Omental fat pad (tissue), 4 donors: ENCODE measurements at places on chromosomes 3 and 15. TPM values are rescaled to one million over a fixed set of nuclear protein-coding genes. Genes with fewer than 3 reads are reported as not detected.

Gene PLA2G4F
- total RNA-seq = not detected

Gene POPDC2
- total RNA-seq = 7.1 TPM

Gene SLC26A6
- 17.8 TPM for total RNA-seq

Gene HOMER2
- total RNA-seq = 4.0 TPM

Gene TNNC1
- not detected for total RNA-seq

GRCh38 chr3:19547665-19548464 is 386.2 kb downstream of the EFHB start:
- no peak for DNase-seq

DNA sequence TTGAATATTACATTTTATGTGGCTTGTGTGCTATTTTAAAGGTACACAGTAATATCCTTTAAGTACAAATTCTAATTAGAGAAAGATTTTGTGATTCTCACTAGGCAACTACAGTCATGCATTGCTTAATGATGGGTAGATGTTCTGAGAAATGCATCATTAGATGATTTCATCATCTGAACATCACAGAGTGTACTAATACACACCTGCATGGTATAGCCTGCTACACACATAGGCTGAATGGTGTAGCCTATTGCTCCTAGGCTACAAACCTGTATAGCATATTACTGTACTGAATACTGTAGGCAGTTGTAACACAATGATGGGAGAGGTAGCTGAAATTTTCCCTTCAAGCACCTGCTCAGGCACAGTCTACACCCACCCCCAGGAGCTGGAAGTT is 217.4 kb upstream of the EOMES start:
- DNase-seq = no peak

- DNase-seq = no peak
Measured at GRCh38 chr15:69088300-69088965, 72.0 kb upstream of the GLCE start.

DNA sequence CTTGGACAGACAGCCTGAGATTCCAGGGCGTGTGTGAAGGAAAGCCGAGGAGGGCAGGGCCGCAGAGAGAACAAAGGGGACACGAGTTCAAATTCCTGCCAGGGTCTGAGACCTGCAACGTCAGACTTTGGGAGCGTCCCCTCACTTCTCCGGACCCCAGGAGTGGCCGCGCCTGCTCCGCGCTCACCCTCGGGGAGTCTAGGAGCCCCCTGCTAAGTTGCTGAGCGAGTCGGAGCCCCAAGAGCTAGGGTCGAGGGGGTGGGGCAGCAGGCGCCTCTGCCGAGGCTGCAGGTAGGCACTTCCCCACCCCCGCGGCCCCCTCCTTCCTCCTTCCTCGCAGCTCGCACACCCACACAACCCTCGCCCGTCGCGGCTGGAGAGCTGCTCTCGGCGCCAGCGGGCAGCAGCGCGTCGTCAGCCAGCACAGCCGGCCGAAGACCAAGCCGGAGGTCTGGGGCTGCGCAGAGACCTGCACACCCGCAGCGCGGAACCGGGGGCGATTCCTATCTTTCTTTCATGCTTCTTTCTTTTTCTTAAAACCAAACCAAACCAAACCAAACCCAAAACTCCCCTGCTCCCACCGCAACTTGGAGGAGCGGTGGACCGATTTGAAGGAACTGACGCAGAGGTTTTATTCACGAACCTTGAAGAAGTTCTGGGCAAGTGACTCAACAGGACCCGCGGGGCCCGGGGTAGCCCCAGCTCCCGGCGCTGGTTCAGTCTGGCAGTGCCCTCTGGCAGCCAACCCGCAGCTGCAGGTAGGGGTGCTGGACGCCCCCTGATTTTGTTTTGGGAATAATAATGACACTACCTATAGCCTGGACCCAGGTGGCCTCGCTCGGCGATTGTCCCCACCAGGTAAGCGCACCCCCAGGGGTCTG is at the start of gene ANKRD34C:
TSS of gene ANKRD34C (plus strand) at position 352 of the 881 bp plus-strand sequence. CDS start 10,563 bp downstream, outside the sequence.
- no peak for DNase-seq

DNA sequence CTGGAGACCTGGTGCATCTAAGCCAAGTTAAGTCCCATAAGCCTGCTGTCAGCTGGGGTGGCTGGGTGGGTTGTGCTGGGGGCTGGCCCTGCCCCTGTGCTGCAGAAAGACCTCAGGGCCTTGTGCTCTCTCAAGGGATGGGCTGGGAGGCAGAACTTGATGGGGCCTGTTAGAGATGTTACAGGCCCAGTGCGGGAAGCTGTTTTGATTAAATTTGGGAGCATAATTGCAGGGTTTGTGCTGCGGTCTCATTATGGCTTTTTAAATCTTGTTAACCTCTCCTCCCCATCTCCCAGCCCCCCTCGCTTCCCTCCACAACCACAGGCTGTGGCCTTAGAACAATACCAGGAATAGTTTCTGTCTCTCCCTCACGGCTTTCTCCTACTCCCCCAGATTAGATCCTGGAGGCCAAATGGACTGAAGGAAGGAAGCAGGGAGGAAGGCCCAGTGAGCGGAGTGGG is 87.6 kb upstream of the TLE3 start:
- no peak for DNase-seq

GRCh38 chr15:79122991-79123390 is 32.4 kb upstream of the RASGRF1 start:
- DNase-seq = no peak

- DNase-seq = no peak
Measured at GRCh38 chr3:5294356-5294755, 106.8 kb downstream of the EDEM1 start.

DNA sequence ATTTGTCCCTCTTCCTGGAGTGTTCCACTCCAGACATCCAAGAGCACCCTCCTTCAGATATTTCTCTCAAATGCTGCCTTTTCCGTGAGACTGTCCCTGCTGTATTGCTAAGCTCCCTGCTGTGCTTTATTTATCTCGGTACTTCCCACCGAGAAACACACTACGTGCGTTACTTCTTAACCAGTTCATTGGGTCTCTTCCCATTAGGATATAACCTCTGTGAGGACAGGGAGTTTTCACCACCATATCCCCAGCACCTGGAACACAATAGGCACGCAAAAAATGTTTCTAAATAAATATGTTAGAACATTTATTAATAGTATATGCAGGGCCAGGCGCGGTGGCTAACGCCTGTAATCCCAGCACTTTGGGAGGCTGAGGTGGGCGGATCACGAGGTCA is 308.7 kb upstream of the IL12A start:
- no peak for DNase-seq

GRCh38 chr3:4409971-4410573 is 57.0 kb downstream of the SUMF1 start:
- no peak for DNase-seq

DNA sequence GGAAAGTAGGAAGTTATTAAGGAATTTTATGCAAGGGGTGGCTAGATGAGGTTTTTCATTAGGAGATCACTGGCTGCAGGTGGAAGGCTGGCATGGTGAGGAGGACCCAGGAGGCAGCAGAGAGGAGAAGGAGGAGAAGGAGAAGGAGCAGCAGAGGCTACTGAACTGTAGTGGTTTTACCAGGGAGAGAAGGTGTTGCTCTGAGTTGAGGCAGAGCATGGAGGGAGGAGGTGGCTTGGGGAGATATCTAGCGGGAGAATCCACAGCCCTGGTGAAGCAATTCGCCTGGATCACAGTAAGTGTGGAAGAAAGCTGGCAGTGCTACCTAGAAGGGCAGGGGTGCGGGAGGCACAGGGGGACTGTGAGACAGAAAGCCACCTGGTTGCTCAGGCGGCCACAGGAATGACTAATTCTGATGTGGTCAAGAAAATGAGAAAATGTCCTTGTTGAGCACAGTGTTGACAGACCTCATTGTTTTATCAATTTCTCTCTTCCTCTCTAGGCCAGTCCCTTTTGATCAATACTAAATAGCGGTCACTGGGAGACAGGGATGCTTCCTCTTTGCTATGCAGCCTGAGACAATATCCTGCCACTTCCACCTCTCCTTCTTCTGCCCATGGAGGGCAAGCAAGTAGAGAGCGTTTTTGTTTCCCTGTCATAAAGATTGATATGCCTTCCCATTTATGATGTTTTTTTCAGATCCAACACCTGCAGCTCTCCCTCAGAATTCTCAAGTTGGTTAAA is 94.6 kb downstream of the EEFSEC start:
- DNase-seq = no peak

DNA sequence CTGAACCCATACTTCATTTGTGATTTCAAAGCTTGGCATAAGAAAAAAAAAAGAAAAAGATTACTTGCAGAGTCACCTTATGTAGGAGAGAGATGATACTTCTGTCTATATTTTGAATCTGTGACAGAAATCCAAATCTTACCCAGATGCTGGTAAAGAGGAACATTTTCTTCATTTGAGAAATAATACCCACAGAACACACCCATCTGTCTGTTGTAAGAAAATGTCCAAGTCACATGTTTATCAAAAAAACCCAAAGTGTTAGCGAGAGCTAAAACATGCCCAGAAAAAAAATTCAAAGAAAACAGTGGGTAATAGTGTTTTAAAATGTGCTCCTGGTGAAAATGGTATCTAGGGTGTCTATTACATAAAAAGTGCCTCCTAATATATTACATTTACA is 18.0 kb upstream of the RAP2B start:
- DNase-seq = no peak

DNA sequence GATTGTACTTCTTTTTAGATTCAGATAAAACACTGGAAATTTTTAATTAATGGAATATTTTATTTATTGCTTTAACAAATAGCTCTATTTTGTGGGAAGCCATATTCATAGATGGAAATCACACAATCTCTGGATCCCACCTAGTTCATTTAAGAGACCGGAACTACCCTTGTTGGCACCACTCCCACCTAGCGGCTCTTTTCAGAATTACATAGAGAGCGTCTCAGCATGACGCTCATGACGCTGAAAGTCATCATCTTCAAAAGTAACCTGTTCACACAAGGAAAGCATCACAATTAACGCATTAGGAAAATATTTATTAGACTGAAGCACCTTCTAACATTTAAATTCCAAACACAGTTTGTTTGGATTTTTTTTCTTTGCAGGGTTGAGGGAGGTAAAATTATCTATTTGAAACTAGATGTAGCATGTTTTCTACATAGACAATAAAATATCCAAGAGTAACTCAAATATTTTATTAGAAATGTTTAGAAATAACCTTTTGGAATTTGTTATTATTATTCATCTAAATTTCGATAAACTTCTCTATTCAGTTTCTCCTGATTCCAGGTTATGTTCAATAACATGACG is 214.9 kb upstream of the ARRDC4 start:
- DNase-seq = no peak

GRCh38 chr3:177694316-177694715 is 497.0 kb upstream of the TBL1XR1 start:
- DNase-seq = no peak
